Ureter (tissue), 1 donor: ENCODE measurements at places on chromosomes 3 and 15. TPM values are rescaled to one million over a fixed set of nuclear protein-coding genes. Genes with fewer than 3 reads are reported as not detected.
A peak's percentile ranks its signal among the peaks of the same experiment; 100 is the strongest.

DNA sequence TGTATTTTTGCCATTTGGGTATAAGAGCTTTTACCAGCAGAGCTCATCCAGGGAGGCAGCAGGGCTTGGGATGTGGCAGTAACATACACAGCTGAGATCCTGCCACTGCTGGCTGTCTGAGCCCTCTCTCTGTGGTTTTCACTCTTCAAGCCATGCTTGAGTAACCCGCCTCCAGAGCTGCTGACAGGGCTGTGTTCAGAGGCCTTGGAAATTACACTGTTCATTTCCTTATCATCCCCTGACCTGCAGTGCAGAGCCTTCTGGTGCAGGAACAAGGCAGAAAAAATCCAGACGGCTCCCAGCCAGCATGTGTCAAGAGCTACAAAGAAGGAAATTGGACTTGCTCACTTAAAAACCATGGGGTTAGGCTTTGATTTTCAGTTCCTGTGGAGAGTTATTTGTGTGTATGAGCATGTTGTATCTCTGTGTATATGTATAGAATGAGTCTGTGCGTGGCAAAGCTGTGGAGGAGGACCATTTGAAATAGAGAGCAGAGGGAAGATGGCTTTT lies 47.0 kb downstream of the ZNF609 start:
- DNase-seq: peak; percentile 83

DNA sequence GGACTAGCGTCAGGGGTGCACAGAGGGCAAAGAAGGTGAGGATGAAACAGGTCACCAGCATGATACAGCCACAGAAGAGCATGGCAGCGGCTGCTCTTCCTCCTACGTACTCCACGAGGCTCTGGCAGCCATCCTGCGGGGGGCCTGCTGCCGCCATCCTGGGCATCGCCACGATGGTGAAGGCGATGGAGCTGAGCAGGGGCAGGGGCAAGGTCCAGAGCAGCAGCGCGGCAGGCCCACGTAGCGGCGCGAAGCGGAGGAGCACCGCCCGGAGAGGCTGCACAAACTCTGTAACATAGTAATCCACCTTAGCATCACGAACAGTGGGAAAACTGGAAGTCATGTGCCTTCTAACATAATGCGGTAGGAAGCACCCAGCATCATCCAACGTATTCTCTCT lies 491.6 kb downstream of the PYDC2 start:
- no peak for DNase-seq

DNA sequence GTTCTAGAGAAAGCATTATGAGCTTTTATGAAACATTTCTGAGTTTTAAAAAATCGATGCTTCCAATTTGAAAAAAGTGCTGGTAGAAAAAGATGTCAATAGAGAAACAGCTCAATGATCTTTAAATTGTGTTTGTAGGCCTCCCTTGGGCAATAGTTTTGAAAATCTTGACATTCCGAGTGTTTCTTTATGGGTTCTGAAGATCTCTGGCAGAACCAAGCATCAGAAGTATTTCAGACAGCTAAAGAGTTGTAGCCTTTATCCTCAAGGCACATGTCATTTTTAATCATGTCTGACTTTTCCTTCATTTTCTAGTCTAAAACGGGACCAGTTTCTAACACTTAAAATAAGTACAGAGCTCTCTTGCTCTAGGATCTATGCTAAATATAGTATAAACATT lies 188.1 kb upstream of the CBLB start:
- DNase-seq: no peak

DNA sequence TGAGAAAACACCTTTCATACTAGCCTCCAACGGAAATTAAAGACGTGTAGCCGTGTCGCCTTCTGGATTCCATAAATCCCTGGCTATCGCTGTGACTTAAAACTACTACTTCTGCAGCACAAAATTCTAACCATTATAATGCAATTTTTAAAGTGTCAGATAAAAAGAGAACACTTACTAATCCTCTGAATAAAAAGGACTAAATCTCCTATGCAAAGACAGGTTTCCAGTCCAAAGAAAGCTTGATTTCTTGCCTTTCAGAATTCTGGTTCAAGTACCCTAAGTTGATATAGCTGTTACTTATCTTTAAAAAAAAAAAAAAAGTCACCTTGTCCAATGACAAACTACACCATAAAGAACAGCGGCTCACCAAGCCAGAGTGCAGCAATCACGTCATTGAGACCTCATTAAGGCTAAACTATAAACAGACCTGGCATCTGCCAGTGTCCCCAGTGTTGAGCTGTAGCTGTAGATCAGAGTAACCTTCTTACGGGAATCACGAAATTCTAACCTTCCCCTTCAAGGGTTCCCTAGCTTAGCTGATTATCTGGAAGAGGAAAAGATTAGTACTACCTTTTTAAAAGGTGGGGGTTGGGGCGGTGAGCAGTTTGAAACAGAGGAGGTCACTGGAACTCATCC lies 2.2 kb downstream of the ABCC5 start:
- DNase-seq: no peak

GRCh38 chr15:37134699-37135131 lies 34.4 kb upstream of the MEIS2 start:
- no peak for DNase-seq

GRCh38 chr3:122092460-122093165 lies 37.5 kb downstream of the CD86 start:
- DNase-seq: no peak

- DNase-seq: no peak
These were observed 36.2 kb downstream of the SEMA5B start for GRCh38 chr3:122991236-122991985.

DNA sequence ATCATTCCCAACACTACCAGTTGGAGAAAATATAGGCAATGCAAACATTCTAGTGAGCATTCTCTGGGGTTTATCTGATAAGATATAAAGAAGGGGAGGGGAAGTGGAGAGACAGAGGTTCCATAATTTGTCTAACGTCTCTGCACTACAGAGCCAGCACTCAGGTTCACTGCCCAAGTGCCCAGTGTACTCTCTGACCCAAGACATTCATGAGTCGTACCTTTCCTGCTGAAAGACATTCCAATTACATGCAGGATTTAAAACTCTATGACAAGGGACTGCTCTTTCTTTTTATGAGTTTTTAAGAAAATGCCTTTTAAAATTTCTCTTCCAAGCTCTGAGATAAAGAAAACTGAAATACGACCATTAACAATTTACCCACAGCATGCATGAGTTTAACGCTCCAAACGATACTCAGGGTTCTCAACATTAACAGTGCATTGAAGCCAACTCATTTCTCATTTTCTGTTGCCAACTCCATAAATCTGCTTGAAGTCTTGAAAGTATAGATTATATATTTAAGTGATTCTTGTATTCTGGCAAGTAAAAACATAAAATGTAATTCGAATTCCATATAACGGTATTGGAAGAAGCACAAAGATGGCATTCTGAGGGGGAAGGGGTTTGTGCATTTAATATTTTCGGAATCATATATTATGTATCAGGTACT lies 193.4 kb downstream of the SUCLG2 start:
- DNase-seq: no peak

DNA sequence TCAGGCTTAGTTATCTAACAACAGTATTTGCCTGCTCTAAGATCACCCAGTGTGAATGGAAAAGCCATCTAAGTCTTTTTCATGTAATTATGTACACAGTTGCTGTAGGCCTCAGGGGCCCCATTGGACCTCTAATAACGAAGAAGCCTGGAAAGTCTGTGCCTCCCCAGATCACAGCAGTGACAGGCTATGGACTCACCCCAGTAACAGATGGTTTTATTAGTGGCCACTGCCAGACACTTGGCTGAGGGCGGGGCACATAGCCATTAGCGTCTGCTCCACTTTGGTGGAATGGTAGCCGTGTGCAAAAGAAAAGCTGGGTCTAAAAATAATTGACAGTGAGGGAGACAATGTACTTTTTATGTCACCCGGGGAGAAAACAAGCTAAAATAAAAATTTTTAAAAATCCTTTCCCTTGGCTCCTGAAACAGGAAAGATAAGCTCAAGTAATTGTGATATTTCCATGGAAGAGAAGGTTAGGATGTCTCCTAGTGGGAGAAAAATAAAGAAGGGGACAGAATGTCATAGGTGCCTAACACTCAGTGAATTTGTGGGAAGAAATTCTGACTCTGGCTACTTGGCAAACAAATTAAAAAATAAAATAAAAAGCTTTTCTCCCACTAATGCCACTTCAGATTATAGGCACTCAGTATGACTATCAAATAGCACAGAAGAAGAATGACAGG lies 44.3 kb upstream of the ZNF385D start:
- DNase-seq: no peak

- DNase-seq: no peak
These were observed 158.1 kb downstream of the SSR3 start for GRCh38 chr3:156396851-156397250.

- DNase-seq: no peak
These were observed 378.9 kb downstream of the PTPRG start for GRCh38 chr3:61940236-61940635.

- DNase-seq: no peak
These were observed 11.3 kb upstream of the TTBK2 start for GRCh38 chr15:42931702-42932486.

DNA sequence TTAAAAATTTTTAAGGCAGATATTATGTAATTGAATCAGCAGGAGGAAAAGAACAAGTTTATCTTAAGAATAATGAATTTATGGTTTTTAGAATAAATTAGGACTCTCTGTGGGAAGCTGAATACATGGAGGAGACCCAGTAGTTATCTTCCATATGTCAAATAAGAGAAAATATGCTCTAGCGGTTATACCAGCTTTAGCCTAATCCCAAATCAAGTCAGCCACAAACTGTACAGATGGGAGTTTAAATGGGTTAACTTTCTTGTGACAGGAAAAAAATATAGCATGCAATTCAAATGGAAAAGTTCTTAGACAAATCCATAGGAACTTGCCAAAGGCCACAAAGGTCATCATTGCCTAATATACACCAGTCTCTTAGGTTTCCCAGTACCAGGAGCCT lies 84.3 kb downstream of the TTBK2 start:
- DNase-seq: no peak

RPS27L gene
- total RNA-seq: 111 TPM

IMPG2 gene
- total RNA-seq: 0.31 TPM

LRRC2 gene
- total RNA-seq: 0.81 TPM
